NCI-H2227 treated with DMSO at 0.1 percent for 48 hours (cell line): ENCODE measurements at places on chromosomes 4 and X.

DNA sequence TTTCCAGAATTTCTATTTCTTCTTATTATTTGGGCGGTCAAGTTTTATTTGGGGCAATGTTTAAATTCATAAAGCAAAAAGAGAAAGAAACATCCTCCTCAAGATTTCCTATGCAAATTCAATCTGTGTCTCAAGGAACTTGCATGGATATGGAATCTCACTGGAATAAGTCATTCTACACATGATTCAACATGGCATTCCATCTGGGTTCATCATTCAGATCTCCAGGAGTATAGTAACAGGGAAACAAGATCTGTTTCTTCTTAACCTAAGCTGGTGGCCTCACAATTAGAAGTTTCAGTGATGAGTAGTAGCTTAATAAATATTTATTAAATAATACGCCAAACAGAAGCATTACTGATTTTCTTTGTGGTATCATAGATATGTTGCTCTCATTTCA lies 19.8 kb downstream of the KLHL34 start:
- DNase-seq = no peak

DNA sequence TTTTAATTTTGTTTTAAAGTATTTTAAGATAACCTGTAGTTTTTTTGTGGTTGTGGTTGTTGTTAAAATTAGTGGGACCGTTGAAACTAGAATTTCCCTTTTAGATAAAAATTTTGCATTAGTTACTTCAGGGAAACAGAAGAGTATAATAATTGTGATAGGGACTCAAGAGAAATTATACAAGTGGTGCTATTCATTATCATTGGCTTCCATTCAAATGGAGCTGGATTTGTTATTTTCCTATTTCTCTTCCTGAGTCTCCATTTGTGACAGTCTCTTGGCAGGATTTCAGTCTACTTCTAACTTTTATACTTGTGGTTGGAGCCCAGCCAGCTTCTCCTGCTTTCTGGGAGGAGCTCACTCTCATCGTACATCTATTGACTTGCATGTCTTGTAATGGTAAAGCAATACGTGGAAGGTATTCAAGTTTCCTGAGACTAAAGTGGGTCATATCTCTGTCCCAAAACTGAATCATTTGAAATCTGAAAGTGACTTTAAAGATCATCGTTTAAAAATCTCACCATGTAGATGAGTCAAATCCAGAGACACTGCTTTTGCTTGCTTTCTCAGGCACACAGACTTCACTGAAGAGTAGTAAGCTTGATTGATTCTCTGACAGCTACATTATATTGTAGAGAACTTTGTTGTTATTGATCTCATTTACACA lies 155.8 kb downstream of the RPA4 start:
- no peak for DNase-seq

DNA sequence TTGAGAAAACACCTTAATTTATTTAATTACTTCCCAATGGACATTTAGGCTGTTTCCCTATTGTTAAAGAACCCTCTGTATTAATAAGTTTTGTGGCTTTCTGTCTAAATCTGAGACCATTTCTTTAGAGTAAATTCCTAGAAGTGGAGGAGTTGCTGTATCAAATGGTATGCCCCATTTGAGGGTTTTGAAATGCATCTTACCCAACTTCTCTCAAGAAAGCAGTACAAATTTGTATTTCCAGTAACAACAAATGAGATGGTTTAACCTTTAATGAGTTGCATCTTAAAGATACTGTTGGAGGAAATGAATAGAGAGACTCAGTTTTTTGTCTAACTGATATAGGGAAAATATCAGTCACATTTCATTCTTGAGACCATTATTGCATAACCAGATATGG lies 70.5 kb upstream of the CBLL2 start:
- no peak for DNase-seq

DNA sequence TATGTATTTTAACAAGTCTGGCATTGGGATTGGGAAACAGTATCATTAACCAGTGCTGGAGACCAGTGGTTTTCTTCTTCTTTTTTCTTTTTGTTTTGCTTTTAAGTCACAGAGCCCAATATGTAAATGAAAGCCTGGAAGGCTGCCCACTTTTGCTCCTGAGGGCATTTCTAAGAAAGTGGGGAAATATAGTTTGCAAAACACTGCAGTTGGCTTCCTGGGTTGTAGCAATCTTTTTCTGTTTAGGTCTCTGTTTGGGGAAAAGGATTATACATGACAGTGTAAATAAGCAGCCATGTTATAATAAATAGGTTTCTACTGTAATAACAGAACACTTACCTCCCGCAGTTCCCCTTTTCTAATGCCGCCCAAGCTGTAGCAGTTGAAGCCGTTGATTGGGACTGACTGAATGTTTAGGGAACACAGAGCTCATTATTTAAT lies 105.5 kb downstream of the TMEM164 start:
- DNase-seq = no peak

DNA sequence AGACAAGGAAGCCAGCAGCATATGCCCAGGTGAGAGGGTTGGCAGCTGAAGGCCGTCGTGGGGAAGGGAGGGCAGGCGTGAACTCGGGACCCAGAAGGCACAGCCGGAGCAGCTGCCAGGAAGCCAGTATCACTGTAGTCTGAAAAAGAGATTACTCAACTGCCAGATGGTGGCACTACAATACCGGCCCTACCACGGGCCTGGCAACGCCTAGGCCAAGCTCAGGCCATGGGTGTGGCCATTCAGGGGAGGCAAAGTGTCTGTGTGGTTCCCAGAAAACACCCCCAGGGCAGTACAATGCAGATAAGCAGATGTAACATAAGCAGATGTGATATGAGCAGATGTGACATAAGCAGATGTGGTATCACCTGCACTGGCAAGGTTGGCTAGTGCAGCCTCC lies 236.0 kb downstream of the AFAP1 start:
- DNase-seq = no peak

DNA sequence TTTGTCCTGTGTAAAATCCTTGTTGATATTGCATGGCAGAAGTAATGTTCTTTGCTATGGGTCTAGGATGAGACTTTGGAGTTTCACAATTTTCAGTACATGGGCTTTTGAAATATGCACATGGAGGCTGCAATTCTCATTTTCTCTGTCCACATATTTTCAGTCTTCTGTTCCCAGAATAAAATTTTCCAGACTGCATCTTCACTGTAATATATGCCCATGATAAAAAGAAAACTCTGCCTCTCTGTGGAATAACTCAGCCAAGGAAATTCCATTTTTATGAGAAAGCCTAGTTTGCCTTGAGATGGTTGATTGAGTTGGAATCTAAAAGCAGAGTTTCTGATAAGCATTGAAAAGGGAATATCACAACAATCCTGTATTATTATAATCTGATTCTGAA lies 601.4 kb upstream of the AADAT start:
- DNase-seq = no peak

- DNase-seq = no peak
Measured at GRCh38 chr4:109671350-109671749, 31.9 kb downstream of the CASP6 start.

GRCh38 chr4:17662694-17663093 lies 48.3 kb downstream of the MED28 start:
- no peak for DNase-seq

- no peak for DNase-seq
Measured at GRCh38 chr4:128333309-128334018, 45.9 kb upstream of the PGRMC2 start.

- DNase-seq = no peak
Measured at GRCh38 chrX:20212486-20213089, 54.1 kb downstream of the RPS6KA3 start.

- DNase-seq = no peak
Measured at GRCh38 chrX:68175562-68175961, 257.7 kb downstream of the OPHN1 start.

DNA sequence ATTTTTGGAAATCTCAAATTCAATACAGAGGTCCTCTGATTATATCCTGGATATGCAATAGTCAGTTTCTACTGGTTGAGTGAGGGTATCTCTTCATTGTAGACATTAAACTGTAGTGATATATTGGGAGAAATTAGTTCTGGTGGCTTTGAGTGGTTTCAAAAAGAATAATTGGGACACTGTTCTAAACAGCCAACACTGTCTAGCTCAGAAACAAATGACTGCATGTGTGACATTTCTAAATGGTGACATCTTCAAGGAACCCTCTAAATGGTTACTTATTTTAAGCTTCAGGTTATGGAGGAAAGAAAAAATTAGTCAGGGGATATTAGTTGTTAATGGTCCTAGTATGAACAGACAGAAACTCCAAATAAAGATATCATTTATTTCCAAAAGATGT lies 186.2 kb downstream of the LARP7 start:
- no peak for DNase-seq

DNA sequence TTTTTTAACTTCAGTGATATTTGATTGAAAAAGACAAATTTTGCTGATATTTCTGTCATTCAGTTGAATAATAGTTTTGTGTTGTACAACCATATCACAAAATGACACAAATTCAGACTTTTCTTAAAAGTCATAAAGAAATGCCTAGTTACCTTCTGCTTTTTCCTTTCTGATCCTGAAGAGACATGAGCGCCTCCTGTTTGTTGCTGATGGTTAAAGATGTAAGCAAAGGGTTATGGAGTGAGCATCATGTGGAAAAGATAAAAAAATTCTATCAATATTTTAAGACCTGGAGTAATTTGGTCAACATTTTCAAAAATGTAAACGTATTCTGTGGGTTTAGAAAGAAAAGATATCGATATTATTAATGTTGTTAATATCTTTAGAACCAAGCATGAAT lies 669.9 kb upstream of the NR3C2 start:
- no peak for DNase-seq

DNA sequence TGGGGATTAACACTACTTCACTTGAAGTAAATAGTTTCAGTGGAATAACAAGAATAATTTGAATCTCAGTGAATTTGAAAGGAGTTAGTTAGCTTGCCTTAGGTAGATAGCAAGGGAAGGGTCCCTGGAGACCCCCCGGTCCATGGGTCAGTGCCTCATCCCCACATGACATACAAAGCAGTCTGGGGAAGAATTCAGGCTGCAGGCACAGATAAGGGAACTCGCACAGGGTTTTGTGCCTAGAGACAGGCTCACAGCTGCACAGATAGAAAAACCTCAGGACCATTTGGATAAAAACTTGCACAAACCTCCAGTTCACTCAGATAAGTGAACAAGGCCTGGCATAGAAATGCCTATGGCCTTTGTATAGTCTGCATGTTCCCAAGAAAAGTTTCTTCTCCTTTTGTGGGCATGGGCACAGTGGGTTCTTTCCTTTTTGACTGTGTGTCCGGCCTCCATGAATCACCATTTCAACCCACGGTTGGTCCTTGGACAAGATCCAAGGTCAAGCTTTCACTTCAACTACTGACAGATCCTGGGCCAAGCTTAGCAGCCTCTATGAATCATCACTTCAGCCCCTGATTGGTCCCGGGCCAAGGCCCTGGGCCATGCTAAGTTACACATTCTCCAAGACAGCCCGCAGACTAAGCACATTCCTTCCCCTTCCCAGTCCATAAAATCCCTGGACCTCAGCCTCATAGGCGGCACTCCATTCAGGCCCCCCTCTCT lies 108.3 kb upstream of the KLHL4 start:
- no peak for DNase-seq

DNA sequence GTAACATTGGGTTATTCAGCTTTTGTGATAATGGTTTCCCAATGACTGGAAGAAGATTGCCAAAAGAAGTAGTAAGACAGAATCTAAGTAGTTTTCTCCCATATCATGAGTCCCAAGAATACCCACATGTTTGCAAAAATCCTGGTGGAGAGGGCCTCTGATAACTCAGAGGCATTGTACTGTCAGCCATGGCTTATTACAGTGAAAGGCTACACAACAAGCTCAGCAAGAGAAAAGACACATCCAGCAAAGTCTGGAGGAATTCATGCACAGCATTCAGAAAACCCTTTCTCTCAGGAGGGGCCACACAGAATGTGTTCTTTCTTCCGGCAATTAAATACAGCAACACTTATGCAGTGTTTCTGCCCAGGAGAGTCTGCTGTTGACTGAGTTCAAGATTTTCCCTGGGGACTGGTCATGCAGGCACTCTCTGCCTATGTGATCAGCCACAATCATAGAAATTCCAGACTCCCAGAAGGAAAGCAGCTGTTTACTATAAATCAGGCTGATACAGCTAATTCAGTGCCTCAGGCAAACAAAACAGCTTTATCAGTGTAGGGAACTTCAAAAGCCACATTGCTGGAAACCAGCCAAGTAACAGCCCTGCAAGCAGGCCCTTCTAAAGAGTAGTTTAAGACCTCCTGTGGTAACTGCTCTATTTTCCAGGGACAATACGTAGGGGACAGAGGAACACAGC lies 937.1 kb downstream of the CCSER1 start:
- no peak for DNase-seq

DNA sequence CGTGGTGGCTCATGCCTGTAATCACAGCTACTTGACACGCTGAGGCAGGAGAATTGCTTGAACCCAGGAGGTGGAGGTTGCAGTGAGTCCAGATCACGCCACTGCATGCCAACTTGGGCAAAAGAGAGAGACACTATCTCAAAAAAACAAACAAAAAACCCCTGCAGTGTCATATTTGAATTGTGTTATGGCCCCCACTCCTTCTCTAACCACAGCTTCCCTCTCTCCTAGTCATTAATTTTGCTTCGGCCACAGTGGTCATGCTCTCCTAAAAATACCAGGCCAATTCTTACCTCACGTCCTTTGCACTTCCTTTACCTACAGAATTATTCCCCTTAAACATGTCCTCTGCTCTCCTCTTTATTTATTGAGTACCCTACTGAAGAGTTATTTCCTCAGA lies 206.1 kb downstream of the PPP3CA start:
- no peak for DNase-seq

DNA sequence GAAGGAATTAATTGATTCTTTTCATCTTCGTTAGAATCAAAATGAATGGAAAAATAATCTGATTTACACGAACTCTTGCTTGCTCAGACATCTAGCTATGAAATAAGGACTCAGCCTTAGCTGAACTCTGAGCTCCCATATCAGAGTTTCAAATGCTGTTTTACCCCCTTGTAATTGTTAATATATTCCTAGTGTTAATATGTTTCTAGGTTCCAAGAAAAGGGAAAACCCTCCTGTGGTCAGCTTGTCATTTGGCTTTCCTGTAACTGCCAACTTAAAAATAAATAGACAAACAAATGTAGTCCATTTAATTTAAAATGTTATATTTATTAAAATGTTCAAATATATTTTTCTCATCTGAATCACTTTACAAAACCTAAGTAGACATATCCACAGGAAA lies 432.1 kb downstream of the ARHGAP24 start:
- no peak for DNase-seq

GRCh38 chrX:150767045-150767395 lies 73.8 kb downstream of the MTMR1 start:
- no peak for DNase-seq

DNA sequence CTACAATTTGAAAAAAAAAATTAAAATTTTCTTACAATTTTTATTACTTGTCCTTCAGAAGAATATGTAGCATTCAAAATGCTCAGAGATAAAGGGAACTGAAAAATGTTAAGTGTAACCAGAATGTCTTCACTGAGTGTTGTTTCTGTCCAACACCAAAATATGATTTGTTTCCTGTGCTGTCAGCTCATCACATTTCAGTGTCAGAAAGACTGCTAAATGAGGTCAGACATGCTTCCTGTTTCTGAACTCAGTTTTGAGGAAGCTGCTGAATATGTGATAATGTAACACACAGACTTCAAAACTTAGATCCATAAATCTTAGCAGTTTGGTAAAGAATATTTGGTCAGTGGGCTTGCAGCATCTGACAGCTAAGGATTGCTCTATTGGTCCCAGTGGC lies 1849.7 kb downstream of the PCDH7 start:
- DNase-seq = no peak
